NCI-H446 (cell line): ENCODE measurements at places on chromosomes 5 and 9.

DNA sequence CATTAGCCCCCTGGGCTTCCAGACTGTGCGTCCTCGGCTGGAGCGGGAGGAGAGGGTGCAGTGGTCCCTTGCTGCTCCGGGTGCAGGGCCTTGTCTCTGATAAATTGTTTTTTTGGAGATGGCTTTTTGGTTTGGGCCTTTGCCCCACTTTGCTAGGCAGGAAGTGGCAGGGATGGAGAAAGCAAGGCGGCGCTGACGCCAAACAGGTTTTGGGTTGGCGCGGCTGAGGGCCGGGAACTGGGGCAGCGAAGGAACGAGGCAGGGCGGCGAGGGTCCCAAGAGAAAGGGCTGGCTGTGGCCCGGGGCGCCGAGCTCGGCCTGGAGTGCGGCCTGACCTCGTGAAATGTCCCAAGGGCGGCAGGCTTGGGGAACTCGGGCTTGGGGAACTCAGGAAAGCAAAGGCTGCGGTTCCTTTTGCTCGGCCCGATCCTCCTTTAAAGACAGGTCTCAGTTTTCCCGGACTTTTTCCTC, 4.1 kb downstream of the LHX2 start:
- DNase-seq = no peak

GRCh38 chr5:92687821-92688722, 892.9 kb downstream of the NR2F1-AS1 start:
- DNase-seq = peak; percentile 8

DNA sequence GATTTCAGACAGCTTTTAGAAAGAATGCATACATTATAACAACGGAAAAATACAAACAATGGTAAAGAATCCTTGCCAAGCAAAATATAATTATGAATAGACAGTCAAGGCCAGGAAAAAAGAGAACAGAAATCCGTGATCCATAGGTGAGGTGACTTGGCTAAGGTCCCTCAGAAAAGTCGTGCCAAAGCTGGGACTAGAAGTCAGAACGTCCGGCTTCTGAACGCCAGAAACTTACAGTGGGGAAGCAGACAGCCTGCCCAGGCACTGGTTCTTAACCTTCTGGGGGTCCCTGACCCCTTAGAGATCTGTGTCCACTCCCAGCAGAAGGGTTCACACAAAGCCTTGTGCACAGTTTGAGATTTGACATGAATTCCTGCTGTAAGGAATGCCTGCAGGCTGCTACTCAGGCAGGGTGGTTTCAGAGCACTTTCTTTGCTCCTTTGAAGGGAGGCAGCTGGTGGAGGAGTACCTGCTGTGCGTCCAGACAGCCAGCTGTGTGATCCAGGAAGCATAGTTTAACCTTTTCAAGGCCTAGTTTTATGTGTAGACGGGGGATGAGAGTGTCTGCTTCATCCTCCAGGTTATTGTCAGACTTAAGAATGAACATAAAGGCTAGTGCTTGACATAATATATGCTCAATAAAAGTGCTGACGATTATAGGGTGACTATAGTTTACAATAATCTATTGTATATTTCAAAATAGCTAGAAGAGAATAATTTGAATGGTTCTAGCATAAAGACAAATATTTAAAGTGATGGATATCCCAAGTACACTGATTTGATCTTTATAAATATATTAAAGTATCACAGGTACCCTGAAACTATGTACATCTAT, 852 bp downstream of the ARHGEF37 start:
- DNase-seq = peak; percentile 46

DNA sequence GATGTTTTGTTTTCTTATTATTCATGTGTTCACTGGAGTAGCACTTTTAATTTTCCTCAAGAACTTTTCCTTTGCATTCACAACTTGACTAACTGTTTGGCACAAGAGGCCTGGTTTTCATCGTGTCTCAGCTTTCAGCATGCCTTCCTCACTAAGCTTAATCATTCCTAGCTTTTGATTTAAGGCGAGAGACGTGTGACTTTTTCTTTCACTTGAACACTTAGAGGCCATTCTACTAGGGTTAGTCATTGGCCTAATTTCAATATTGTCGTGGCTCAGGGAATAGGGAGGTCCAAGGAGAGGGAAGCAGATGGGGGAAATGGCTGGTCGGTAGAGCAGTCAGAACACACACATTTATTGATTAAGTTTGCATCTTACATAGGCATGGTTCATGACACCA, 94.0 kb downstream of the ZNF462 start:
- DNase-seq = no peak

- no peak for DNase-seq
Observed at GRCh38 chr9:91163773-91164471, 197.8 kb downstream of the AUH start.

GRCh38 chr9:84230355-84231145, 110.0 kb downstream of the SLC28A3 start:
- no peak for DNase-seq

GRCh38 chr5:73422164-73422563, 26.4 kb downstream of the FOXD1 start:
- DNase-seq = no peak

DNA sequence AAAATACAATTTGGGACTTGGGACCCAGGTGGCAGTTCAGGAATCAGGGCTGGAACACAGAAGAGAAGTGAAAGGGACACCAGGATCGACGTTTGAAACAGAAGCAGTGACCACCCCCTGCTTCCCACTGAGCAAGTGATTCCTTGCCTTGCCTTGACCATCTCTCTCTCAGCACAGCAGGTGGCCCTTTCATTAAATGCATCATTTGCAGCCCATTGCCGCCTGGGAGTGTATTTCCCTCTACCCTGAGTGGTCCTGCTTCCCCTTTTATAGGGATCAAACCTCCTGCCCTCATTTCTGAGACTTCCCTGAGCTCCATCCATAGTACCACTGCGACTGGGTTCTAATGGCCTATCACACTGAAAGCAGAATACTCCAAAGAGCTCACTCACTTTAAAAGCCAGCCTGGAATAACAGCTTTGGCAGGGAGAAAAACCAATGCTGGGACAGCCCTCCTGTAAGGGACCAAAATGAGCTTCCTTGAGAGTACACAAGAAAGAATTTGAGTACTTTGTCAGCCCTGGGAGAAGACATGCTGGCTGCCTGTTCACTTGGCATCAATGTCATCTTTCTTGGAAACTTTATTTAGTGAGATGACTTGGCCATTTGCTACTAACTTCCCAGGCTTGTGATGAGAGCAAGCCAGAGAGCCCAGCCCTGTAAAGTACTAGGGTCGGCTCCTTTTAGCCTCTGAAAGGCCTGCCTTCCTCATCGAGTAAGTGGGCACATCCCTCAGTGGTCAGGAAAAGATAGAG, 149.7 kb downstream of the SLIT3 start:
- no peak for DNase-seq

DNA sequence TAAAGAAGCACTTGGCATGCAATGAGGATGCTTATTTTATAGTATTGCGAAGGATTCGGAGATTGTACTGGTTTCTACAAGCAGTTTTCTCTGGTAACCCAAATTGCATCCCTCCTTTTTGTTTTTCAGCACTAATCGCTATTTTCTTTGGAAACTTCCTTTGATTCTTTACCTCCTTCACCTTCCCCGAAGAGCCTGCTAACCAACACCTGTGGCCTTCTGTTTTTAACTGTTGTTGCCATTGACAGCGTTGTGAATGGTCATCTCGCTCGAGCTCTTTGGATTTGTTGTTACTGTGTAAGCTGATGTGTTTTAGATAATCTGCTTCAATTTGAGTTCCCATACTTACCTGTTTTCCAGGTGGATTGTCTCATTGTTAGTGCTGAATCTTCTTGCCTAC, 1.1 kb downstream of the CNOT6 start:
- no peak for DNase-seq

GRCh38 chr5:133240425-133241091, 188.7 kb downstream of the HSPA4 start:
- no peak for DNase-seq

DNA sequence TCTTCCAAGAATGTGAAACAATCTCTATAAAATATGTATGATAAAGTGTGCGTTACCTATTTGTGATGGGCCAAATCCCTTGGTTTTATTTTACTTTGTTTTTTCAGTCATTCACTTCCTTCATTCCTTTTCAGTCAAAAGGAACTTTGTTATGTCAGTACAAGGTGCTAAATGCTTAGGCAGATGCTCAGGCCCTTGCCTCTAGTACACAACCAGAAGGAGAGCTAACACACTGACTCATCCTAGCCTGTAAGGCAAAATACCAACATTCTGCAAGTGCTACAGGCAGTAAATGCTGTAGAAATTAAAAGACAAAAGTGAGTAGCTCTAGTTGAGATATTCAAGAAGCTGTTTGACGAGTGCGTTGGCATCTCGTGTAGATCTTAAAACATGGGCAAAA, 49.4 kb downstream of the TRPM6 start:
- no peak for DNase-seq

DNA sequence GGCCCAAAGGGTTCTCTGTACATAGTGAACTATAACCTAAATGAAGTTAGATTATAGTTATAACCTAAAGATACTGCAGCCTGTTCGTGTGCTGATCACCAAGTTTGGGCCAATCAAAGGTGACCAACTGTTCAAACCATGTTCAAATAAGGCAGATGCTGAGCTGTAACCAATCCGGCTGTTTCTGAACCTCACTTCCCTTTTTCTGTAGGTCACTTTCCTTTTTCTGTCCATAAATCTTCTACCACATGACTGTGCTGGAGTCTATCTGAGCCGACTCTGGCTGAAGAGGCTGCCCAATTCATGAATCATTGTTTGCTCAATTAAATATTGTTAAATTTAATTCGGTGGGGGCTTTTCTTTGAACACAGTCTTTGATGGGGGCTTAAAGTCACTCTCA, 1920.2 kb downstream of the MAT2B start:
- no peak for DNase-seq

DNA sequence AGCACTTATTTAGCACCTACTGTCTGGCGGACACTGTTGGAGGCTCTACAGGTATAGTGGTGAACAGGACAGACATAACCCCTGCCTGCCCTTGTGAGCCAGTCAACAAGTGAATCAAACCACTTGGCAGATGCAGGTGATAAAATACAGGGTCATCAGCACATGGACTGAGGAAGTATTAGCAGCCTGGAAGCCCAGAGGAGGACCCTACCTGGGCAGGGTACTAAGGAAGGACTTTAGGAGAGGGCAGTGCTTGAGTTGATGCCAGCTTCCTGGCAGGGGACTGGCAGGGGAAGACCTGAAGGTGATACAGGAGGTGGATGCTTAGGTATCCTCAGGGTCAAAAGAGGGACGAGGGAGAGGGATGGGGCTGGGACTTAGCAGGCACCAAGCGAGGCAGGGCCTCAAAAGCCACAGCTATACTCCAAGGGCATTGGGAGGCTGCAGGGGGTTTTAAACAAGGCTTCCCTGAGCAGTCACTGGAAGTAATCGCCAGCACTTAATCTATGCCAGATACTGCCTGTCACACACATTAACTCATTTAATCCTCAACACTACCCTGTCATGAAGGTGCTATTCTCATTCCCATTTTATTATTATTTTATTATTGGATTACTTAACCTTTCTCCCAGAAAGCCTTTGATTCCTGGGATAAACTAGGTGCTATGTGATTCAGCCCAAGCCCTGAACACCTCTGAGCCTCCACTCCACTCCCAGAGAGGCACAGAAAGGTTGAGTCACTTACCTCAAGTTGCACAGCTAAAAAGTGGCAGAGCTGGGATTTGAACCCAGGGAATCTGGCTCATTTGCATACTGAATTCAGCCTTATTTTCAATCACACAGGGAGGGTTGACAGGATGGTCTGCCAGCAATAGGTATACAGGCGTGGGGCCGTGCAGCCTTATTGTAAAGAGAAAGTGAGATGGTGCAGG, 63.8 kb upstream of the ORM1 start:
- no peak for DNase-seq

GRCh38 chr5:34709861-34710673, 53.9 kb downstream of the RAI14 start:
- DNase-seq = no peak

DNA sequence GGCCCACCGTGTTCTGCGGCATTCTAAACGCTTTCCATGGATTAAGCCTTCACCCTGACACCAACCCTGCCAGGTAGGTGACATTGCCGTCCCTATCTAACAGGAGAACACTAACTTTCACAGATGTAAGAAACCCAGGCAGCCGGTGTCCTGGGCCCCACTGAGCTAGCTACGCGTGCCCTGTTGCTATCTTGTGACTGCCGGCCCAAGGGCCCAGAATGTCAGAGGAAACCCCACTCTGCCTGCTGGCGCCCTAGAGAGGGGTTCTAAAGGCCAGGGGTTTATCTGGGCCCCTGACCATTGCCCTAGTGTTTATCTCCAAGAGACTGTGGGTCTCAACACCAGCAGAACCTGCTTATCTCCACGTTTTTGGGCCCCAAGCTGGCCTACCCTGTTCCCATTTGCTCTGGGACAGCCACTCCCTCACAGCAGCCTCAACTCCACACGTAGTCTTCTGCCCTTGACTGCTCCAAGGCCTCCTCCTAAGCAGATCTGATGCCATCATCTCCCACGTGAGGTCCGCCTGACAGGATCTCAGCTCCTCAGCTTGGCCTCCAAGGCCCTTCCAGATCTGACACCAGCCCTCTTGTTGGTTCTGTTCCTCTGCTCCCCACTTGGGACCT, 18.1 kb upstream of the ZBTB34 start:
- DNase-seq = no peak

GRCh38 chr9:22374051-22374450, 72.6 kb upstream of the DMRTA1 start:
- peak; percentile 82 for DNase-seq

DNA sequence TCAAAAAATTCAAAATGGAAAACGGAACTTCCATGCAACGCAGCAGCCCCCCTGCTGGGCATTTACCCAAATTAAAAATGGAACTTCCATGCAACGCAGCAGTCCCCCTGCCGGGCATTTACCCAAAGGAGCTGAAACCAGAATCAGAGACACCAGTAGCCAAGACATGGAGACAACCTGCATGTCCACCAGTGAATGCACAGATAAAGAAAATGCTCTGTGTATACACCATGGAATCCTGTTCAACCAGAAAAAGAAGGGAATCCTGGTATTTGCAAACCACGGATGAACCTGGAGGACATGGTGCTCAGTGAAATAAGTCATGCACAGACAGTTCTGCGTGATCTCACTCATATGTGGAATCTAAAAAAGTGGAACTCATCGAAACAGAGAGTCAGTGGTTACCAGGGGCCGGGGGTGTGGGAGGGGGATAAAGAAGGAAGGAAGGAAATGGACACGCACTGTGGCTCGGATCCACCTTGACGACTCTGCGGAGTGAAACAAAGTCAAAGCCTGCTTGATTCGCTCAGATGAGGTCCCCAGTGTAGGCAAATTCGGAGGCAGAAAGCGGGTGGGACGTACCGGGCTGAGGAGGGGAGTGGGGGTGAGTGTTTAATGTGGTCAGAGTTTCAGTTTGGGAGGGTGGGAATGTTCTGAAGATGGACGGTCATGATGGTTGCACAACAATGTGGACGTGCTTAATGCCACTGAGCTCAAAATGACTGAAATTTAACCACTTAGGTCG, 40.2 kb upstream of the EXOC3 start:
- no peak for DNase-seq
